ENCODE measurements at places on chromosomes 4 and X. TPM values are rescaled to one million over a fixed set of nuclear protein-coding genes. Genes with fewer than 3 reads are reported as not detected.
A peak's percentile ranks its signal among the peaks of the same experiment; 100 is the strongest.

DNA sequence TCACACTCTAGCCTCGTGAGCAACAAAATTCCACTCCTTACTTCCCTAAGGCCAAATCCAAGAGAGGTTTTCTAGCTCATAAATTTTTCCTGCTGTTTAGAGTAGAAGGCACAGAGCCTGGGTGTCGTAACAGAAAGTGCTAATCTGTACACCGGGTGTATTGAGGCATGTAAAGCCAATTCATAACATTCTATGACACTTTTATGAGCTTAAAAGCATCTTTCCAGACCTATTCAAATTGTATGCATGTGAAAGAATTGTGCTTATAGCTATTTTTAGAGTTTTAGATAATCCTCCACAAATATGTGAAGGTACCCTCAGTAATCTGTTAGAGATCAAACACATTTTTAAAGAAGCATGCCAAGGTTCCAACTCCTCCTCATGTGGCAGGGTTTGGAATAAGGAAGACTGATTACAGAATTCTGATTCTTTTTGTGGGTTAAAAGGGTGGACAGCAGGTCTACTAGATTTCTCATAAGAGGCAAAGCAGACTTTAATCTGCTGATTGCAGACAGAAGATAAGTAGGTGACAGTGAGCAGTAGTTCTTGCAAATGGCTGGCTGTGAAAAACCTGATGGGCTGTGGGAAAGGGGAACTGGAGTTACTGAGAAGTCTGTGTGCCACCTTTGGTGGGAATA lies 25.5 kb upstream of the LRCH2 start:
- no peaks in the 10 kb centered on the region for H3K4me1 ChIP-seq
- H3K4me3 ChIP-seq = no peak overlapping the region
- no peak overlapping the region for H3K27ac ChIP-seq
- no peaks in the 10 kb centered on the region for H3K36me3 ChIP-seq
- no peak for DNase-seq

- H3K27me3 ChIP-seq = no peaks in the 10 kb centered on the region
- H3K27ac ChIP-seq = no peak overlapping the region
- DNase-seq = no peak
- H3K4me1 ChIP-seq = no peaks in the 10 kb centered on the region
- H3K4me3 ChIP-seq = no peak overlapping the region
Measured at GRCh38 chrX:67384403-67384802, 159.4 kb upstream of the AR start.

DNA sequence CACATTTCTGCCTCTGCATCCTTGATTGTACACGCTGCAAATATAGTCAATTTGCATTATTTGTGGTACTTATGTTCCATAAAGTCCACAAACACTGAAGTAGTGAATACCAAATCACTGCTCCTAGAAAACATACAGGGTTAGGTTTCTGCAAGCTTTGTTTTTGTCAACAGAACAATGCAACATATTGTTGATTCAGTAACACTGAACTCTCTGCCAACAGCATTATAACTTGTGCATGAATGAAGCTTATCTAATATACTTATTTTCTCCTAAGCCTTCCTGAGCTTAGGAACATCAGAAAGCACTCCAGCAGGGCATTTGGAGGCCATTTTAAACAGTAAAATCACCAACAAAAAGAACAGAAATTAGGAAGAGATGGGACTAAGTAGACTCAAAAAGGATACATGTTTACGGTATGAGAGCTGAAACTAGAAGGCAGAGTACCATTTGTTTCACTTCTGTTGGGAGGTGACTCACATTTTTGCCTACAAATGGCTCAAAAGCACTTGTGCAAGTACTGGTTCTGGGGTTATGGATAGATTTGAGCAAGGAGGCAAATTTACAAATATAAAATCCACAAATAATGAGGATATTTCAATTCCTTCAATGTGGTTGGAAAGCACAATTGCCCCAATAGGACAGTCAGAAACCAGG lies 14.1 kb downstream of the COX18 start:
- H3K4me3 ChIP-seq = no peak overlapping the region
- DNase-seq = no peak
- peaks cover 53% of the 10 kb centered on the region for H3K36me3 ChIP-seq
- no peak overlapping the region for H3K27ac ChIP-seq
- no peaks in the 10 kb centered on the region for H3K4me1 ChIP-seq
- H3K27me3 ChIP-seq = no peaks in the 10 kb centered on the region

DNA sequence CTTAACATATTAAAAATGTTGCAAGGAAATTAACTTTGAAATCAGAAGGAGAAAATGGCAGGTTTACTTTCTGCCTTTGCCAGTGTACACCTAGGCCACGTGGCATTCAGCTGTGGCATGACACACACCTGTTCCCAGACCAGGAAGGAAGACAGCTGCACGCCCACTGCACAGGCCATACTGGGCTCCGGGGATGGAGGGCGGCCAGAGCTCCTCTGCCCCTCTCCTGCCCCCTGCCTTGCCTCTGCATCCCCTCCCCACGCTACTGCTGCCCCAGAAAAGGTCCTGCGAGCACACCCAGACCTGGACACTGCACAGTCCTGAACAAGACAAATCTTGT lies 68.4 kb downstream of the GATB start:
- DNase-seq = no peak
- no peaks in the 10 kb centered on the region for H3K27me3 ChIP-seq
- H3K36me3 ChIP-seq = no peaks in the 10 kb centered on the region
- no peak overlapping the region for H3K27ac ChIP-seq

DNA sequence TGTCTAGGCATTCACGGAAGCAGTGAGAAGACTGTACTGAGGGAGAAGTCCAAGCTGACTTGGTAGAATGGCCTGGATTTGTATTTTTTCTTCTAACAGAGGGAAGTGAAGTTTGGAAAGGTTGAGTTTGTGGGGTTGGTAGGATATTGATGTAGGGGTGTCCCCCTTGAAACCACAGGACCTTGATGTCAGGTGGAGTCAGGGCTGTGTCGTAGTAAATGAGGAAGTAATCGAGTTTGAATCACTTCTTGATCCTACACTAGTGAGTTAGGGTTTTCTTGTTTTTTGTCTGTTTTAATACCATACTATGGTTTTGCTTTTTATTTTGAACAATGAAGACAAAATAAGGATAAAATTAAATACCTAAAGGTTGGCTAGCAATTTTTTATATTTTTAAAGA lies 30.1 kb upstream of the ANAPC4 start:
- H3K27ac ChIP-seq = no peak overlapping the region
- DNase-seq = no peak
- H3K27me3 ChIP-seq = no peaks in the 10 kb centered on the region
- no peak overlapping the region for H3K4me3 ChIP-seq

The USP17L24 gene
- total RNA-seq = not detected

- no peak overlapping the region for H3K4me3 ChIP-seq
- DNase-seq = no peak
Measured at GRCh38 chrX:43661521-43662240, 5.6 kb downstream of the MAOA start.

DNA sequence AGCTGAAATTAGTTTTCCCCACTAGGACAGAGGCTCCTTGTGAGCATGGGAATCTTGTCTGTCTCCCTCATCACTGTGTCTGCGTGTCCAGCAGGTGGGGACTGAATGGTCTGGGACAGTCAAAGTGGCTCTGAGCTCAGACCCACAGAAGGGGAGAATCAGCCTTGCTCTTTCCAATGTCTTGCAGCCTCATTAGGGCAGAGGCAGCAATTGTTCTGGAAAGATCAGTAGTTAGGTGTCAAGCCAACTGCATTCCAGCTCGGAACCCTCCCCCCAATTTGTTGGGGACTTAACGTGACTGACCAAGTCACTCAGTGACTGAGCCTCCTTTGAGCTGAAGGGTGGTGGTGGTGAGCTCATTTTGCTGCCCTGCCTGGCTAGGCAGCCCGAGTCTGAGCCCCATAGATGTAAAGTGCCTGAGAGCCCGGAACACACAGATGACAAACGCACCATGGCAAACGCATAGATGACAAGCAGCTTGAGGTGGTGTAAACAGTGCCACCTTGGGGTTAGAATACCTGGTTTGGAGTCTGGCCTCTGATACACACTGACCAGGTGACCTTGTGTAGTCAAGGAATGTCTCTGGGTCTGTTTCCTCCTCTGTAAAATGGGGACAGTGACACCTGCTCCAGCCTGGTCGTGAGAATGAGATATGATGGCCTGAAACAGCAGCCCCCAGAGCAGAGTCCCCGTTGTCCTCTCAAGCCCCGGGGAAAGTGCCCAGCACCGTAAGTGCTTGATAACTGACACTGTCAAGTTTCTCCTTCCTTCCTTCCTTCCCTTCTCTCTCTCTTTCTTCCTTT lies 2.7 kb upstream of the SORCS2 start:
- no peak overlapping the region for H3K4me3 ChIP-seq
- DNase-seq = no peak
- H3K4me1 ChIP-seq = peaks cover 9% of the 10 kb centered on the region
- H3K36me3 ChIP-seq = no peaks in the 10 kb centered on the region
- no peak overlapping the region for H3K27ac ChIP-seq

DNA sequence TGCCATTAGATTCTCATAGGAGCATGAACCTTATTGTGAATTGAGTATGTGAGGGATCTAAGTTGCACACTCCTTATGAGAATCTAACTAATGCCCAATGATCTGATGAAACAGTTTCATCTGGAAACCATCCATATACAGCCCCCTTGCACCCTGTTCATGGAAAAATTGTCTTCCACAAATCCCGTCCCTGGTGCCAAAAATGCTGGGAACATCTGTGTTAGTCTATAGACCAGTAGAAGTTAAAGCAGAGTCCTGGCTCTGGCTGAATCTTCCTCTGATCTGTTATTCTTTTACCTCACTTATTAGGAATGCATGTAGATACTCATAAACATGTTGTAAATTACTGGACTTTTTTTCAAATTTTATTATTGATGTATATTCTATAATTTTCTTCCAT lies 29.2 kb downstream of the SULT1B1 start:
- no peaks in the 10 kb centered on the region for H3K36me3 ChIP-seq
- no peak overlapping the region for H3K27ac ChIP-seq
- H3K4me1 ChIP-seq = no peaks in the 10 kb centered on the region
- H3K4me3 ChIP-seq = no peak overlapping the region

DNA sequence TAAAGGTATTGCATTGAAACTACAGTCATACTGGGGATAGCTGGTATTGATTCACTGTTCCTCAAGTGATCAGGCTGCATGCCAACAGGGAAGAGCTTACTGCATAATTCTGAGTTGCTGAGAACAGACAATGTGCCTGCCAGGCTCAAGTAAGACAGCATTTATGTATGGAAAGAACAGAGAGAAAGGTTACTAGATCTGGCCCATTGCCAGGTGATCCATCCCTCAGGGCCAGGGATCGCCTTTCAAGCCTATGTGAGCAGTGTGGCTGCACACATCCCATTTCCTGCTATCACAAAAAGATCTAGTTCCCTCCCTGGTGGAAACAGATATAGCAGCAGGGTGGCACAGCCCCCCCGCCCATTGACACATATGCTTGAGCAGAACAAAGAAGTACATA lies 254.0 kb downstream of the TMA16 start:
- no peak for DNase-seq
- no peaks in the 10 kb centered on the region for H3K4me1 ChIP-seq
- no peaks in the 10 kb centered on the region for H3K36me3 ChIP-seq
- H3K27me3 ChIP-seq = no peaks in the 10 kb centered on the region
- H3K27ac ChIP-seq = no peak overlapping the region
- H3K4me3 ChIP-seq = no peak overlapping the region

GRCh38 chr4:132218406-132218805 lies 930.7 kb upstream of the PCDH10 start:
- H3K4me3 ChIP-seq = no peak overlapping the region
- no peaks in the 10 kb centered on the region for H3K4me1 ChIP-seq
- H3K27me3 ChIP-seq = no peaks in the 10 kb centered on the region
- H3K36me3 ChIP-seq = no peaks in the 10 kb centered on the region

DNA sequence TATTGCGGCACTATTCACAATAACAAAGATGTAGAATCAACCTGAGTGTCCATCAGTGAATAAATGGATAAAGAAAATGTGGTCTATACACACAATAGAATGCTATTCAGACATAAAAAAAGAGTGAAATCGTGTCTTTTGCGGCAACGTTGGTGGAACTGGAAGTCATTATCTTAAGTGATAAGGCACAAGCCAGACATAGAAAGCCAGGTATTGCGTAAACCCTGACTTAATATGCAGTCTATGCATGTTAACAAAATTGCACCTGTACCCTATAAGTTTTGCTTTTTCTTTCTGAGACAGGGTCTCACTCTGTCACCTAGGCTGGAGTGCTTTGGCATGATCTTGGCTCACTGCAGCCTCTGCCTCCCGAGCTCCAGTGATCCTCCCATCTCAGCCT lies 28.6 kb downstream of the KIAA0232 start:
- no peaks in the 10 kb centered on the region for H3K4me1 ChIP-seq
- no peaks in the 10 kb centered on the region for H3K36me3 ChIP-seq
- DNase-seq = no peak

DNA sequence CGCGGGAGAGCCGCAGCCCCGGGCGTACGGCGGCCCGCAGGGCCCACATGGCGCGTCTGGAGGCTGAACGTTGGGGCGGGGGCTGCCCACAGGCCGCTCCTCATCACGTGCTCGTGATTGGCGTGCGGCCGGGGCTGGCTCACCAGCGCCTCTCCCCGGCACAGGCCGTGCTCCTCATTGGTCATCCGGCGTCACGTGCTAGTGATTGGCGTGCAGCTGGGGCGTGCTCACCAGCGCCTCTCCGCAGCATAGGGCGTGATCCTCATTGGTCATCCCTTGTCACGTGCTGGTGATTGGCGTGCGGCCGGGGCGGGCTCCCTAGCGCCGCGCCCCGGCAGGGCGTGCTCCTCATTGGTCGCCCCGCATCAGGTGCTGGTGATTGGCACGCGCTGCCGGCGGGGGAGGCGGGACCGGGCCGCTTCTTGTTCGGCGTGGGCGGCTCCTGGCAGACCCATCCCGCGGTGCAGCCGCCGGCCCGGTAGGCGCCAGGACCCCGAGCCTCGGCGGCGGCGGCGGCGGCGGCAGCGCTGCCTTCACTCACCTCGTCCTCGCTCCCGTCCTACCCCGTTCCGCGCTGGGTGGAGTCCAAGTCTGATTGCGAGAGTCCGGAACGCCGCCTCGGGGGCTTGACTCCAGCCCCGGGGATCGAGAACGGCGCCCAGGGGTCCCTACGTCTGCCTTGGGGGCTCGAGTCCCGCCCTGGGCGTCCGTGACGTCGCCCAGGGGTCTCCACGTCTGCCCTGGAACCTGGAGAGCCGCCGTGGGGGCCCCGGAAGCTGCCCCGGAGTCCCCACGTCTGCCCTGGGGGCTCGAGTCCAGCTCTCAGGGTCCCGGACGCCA lies at the start of gene GTPBP6:
TSS of gene GTPBP6 (minus strand) at position 58 of the 840 bp plus-strand sequence. CDS start at position 49, 9 bp downstream.
- H3K4me3 ChIP-seq = peak within 1 kb of the TSS; percentile 99
- peak within 1 kb of the TSS; percentile 92 for H3K27ac ChIP-seq
- no peaks in the 10 kb centered on the region for H3K27me3 ChIP-seq
- H3K36me3 ChIP-seq = peaks cover 13% of the 10 kb centered on the region

GRCh38 chr4:164943192-164943591 lies 34.3 kb downstream of the TRIM61 start:
- H3K4me3 ChIP-seq = no peak overlapping the region
- H3K27ac ChIP-seq = no peak overlapping the region
- no peaks in the 10 kb centered on the region for H3K36me3 ChIP-seq
- H3K4me1 ChIP-seq = no peaks in the 10 kb centered on the region

The VCX3B gene
- total RNA-seq = not detected

DNA sequence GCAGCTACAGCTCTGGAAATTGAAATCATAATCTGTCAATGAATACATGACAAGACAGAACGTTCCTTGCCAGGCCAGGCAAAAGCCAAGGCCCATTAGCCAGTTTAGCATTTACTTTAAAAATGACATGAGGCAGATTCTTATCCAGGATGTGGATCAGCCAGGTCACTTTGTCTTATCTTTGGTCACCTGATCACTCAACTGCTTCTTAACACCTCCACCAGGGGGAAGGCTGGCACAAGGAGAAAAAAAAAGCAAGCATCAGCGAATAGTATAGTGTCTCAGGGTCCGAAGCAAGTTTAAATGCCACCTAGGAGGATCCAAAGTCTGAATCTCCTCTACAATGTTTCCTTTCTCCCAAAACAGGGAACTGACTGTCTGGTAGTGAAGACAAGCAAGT lies 18.8 kb downstream of the ATP1B4 start:
- peak; percentile 70 for DNase-seq
- H3K36me3 ChIP-seq = no peaks in the 10 kb centered on the region
- H3K4me3 ChIP-seq = no peak overlapping the region
- H3K27ac ChIP-seq = no peak overlapping the region
